WERI-Rb-1 (cell line): ENCODE measurements at places on chromosomes 12 and 14.

DNA sequence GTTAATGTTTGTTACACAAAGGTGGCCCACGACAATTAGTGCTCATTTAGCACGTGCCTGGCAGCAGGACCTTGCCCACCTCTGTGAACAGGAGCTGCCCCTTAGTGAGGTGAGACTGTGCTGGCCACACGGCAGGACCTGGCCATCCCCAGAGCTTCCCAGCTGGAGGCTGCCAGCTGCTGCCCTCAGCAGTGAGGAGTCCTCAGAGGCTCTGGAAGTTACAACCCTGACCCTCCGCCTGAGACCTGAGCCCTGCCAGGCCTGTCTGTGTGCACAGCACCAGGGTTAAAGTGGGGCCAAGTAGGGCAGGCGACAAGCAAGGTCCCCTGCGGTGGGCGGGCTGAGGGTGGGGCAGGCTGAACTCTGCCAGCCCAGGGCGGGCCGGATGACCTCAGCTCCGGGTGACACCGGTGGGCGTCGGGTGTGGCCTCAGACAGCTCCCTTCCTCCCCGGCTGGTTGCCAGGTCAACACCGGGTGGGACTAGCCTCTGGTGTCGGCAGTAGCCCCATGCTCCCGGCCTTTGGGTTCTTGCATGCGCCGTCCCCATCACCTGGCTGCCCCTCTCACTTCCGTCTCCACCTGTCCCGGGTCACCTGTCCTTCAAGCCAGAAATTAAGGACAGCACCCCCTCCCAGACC, 9.2 kb upstream of the LBHD2 start:
- DNase-seq = no peak

- DNase-seq = no peak
Measured at GRCh38 chr12:65420941-65421340, 142.5 kb downstream of the MSRB3 start.

- DNase-seq = no peak
Measured at GRCh38 chr12:69932676-69933552, 107.9 kb downstream of the MYRFL start.

DNA sequence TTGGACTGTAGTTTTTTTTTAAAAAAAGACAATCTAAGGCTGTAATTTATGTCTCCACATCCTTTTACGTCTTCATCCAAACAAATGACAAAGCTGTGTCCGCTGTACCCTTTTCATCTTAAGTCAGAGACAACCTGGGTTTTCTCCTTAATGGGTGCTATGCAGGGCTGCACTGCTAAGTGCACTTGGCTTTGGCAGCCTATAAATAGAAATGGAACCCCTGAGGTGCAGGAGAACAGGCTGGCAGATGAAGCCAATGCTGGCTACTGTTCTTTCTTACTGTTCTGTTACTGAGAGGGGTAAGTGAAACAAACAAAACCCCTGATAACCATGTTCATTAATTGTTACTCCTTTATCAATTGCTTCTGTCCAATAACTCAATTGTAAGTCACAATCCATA, 47.1 kb upstream of the KICS2 start:
- no peak for DNase-seq

DNA sequence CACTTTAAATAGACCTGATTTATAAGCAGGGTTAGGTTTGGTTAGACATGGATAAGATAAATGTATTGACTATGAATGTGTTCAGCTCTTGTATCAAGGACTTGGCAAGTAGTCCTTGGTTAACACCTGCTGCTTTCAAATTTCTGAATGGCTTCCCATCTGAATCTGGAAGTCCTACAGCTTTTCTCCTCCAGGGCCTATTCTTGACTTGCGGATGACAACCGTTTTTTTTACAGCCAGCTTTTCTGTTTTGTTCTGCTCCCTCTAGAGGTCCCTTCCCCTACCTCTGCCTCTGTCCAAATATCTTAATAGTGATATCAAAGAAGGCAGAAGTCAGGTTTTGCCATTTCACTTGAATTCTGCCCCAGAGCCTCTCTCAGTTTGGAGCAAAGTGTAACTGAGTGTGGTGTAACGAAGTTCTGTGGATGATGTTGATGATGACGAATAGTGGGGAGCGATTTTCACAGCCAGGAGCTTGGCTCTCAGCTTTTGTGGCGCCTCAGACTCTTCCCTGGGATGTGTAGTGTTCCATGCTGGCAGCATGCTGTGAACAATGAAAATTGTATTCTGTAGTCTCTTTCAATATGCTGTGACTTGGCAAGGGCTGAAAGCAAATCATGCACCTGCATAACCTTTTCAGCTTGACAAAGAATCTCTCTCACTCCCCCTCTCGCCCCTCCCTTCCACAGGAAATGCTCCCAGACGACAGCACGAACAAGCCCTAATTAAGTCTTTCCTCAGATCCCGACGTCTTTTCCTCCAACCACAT, 5.0 kb upstream of the SLC4A8 start:
- DNase-seq = no peak
